ENCODE measurements at places on chromosomes 2 and 18.

DNA sequence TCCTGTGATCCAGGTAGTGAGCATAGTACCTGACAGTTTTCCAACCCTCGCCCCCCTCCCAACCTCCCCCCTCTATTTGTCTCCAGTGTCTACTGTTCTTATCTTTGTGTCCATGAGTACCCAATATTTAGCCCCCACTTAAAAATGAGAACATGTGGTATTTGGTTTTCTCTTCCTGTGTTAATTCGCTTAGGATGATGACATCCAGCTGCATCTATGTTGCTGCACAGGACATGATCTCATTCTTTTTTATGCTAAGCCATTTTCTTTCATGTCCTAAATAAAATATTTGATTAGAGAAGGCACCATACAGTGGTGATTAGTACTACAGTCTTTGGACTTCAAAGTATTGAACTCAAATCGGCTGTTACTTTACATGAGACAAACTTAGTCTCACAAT, 1087.9 kb downstream of the CBLN2 start:
- DNase-seq: no peak

DNA sequence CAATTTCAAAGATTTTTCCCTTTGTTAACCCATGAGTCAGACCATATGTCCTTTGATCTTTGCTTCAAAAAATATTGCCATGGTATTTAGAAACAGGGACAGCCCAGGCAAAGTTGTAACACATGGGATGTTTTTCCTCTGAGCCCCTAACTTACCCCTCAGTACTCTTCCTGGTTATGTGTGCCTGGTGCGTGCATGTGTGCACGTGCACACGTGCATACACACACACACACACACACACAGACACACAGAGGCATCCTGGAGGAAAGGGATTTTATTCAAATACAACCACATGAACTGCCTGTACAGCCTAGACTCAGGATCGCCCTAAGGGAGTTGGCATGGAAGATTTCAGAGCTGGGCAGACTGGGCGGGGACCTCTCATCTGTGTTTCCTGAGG, 5.1 kb downstream of the AFF3 start:
- DNase-seq: no peak

DNA sequence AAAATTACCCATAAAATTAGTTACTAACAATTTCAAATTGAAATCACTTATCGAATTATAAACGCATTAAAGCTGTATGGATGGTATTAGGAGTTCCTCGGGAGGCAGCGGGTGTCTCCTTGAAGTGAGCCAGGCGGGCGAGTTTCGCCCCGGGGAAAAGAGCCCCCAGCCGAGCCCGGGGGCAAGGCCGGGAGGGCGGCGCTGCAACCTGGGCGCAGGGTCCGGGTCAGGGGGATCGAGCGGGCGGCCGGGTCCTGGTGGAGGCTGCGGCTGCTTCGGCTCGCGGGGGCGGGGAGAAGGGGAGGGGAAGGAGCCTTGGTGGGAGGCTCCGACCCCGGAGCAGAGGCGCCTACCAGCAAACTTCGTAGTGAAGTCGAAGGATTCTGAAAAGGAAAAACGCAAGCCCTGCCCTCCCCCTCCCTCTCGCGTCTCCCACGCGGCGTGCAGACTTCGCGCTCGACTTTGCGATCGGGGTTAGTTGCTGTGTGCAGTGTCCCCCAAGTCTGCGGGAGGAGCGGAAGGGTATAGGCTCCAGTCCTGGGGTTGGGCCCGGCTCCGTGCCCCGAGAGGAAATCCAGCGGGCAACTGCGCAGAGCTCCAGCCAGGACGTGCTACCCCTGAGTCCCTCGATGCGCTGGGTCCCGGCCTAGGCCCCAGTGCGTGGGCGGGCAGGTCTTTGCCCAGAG, 140.8 kb downstream of the MEIS1 start:
- DNase-seq: no peak

- peak; percentile 42 for DNase-seq
Observed at GRCh38 chr2:177604271-177605065, 211.9 kb downstream of the AGPS start.

DNA sequence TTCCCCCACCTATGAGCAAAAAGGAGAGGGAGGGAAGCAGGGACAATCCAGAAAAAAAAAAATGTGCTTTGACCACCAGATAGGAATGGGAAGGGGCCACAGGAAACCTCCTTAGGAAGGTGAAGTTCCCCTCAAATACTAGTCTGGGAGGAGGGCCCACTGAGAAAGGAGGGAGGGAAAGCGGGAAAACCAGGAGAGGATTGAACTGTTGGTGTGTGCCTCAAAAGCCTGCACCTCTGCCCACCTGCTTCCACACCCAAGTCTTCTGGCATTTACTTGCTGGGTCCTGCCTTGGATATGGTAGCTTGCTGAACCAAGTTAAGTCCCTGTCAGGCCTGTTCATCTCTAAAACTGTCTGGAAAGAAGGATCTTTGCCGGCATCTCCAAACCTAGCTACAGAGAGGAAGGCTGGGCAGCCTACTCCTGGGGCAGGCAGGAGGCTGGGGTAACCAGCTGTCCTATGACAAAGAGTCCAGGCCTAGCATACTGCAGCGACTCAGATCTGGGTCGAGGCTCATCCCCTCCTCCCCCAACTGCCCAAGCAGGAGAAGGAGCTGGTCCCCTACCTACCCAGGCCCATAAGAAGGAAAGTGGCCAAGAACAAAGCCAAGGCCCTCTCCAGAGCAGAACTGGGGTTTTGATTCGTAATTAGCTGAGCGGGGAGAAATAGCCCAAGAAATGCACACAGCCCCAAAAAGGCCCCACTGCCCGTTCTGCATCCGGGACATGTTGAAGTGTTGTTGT, 3.0 kb downstream of the EN1 start:
- DNase-seq: no peak

DNA sequence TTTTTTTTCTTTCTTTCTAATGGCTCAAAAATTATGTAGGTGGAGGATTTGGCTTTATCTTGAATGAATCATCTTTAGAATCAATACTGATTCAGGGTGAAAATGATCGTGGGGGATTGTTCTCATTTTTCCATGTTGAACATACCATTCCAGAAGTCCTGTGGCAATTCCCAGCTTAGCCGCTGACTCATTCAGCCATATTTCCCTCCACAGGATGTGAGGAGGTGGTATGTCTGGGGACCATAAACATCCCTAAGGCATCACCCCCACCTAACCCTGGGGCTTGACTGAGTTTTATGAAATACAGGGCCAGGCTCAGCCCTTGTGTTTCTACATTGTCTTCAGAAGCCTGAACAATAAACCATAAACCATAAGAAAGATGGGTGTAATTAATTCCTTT, 92.7 kb upstream of the FN1 start:
- no peak for DNase-seq

- peak; percentile 85 for DNase-seq
Observed at GRCh38 chr2:8481463-8482009, 200.3 kb upstream of the ID2 start.

- DNase-seq: peak; percentile 50
Observed at GRCh38 chr18:47050468-47050867, 15.0 kb upstream of the ELOA2 start.

- DNase-seq: no peak
Observed at GRCh38 chr2:190482451-190482850, 52.1 kb downstream of the NEMP2 start.

DNA sequence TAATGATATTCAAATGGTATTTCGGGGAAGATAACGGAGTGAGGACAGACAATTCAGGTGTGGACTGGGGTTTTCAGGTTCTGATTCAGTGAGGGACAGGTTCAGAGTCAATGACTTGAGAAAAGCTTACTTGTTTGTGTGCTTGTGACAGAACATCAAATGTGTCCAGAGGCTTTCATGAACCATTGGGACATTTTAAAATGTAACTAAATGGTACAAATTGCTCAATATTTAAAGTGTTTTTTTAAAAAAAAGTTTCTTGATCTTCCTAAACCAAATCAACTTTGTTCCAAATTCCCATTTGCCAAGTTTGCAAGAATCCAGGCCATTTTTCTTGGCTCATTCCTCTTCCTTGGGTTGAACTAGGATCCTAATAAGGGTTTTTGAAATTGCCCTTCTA, 59.4 kb upstream of the BZW1 start:
- no peak for DNase-seq

GRCh38 chr2:58762176-58762781, 521.2 kb upstream of the FANCL start:
- peak; percentile 43 for DNase-seq
